Activated naive CD4-positive, alpha-beta T cell treated with anti-CD3 and anti-CD28 coated beads, Interleukin-2, amount 50 U/mL, for 72 hours (primary cell): ENCODE measurements at places on chromosomes 13 and 19.

DNA sequence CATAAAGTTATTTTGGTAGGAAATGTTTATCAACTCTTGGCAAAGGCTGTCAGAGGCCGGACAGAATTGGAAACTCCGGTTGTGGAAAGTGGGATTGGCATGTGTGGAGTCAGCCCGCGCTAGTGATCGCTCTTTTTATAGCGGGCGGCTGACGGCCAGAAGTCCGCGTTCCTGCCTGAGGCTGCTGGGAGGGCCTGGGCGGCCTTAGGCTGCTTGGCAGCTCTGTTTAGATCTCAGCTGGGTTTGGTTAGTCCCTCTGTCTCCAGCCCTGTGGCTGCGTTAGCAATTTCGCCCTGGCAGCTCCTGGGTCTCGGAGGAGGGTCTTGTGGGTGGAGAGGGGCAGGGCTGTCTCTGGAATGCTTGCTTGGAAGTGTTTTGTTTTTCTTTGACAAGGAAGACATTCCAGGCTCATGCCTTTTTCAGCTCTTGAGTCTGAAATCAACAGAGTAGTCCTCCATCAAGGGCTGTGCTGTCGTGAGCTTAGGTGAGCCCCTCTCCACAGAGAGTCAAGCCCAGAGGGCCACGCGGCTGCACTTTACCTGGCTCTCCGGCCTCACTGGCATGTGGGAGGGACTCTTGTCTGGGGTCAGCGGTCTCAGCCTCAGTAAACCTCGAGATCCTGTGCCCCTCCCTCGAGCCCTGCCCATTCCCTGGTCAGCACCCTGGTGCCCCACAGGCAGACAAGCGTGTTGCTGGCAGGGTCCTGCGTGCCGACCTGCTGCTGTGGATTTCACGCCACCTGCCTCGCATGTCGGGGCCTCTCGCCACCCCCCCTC lies 22.5 kb downstream of the DOT1L start:
- DNase-seq = no peak

DNA sequence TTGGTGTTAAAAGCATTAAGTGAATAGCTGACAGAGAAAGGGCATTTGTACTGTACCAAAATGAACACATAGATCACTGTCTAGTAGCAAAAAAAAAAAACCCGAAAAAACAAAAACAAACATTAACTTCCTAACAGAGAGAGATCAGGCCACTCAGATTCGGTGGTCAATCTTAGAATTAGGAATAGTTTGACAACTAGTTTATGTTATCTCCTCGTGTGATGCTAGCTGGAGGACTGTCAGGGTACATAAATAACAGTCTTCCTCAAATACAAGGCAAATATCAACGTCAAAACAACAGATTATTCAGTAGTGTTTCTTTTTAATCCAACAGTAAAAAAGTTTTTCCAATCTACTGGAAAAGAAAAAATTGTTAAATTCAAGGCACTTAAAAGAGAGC lies 1.7 kb downstream of the ZMYM5 start:
- DNase-seq = no peak

DNA sequence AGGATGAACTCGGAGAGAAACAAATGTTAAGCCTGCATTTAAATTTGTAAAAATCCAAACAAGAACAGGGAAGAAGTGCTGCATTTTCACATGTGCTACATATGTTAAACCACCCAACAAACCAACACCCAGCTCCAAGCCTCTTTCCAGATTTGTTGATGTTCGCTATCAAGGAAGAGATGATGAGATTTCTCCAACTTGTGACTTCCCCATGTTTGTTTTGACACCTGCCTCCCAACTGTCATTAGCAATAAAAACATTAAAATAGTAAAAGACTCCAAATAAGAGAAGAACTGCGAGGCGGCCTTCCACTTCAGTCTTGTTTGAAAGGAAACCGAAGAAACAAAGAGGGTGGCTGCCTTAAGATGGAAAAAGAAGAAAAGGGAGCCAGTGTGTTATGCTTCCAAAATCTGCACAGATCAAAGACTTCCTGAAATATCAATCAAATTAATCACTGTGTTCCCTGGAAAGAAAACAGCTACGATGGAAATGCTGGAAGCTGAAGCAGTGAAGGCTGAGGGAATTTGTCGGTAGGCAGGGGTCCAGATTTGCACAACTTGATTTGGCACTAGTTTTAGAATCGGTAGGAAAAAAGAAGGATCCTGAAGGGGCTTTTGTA lies 14.0 kb upstream of the GGACT start:
- no peak for DNase-seq

DNA sequence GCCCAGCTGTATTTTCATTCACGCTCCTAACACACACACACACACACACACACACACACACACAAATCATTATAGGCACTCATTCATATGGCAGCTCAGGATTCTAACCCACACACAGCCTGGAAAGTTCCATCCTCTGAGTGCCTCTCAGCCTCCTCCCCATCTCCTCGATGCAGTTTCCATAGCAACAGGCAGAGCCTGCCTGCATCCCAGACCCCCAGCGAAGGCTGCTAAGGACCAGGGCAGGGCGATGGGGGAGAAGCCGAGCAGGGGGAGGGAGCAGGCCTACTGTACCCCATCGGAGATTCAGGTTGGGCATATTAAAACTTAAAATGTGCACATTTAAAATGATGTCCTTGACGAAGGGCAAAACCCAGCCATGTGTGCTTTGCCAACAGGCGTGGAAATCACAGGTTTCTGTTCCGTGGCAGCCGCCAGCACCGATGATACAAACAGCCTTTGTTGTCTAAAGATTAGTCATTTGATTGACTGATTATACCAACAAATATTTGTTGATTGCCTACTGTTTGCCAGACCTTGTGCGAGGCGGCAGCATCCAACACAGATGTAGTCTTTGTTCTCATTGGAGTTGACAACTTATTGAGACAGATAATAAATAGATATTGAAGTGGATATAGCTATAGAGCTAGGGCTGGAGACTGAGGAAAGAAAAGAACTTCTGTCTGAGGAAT lies 43.8 kb upstream of the USP29 start:
- DNase-seq = no peak

GRCh38 chr19:54273821-54274220 lies 7.1 kb downstream of the LILRB2 start:
- no peak for DNase-seq

GRCh38 chr19:41172297-41173164 lies 20.5 kb upstream of the CYP2S1 start:
- no peak for DNase-seq
